ENCODE measurements at places on chromosomes 12 and 14.

GRCh38 chr12:81043979-81044740 lies 33.7 kb upstream of the ACSS3 start:
- DNase-seq = no peak

DNA sequence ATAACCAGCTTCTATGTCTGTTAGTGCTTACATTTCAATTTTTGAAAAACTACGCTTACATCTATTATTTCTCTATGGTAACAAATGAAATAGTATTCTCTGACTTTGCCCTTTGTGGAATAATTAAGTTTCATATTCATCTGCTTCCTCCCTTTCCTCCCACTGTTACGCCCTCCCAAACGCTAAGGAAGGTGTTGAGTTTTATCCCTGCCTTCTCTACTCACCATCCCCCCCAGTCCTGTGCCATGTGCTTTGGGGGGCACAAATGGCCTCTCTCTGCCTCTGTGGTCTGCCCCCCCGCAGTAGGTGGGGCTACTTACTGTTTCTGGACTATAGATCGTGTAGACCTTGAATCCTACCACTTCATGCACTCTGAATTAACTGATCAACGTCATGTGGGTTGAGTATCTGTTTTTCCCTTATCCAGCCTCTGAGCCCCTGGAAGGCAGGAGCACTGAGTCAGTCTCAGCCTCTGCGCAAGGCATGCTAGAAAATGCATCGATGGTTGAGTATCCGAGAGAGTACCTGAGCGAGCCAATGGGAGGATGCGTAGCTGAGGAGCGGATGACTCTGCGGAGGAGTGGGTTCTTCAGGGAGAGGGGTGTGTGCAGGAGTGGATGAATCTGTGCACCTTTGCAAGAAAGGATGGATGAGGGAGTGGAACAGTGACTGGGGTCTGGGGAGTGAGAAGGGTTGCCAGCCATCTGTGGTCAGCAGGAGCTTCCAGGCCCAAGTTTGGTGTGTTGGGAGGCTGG lies 114.5 kb upstream of the RTL1 start:
- no peak for DNase-seq

GRCh38 chr12:24960222-24960855 lies 11.4 kb upstream of the BCAT1 start:
- DNase-seq = no peak

GRCh38 chr14:69614592-69614991 lies 3.2 kb downstream of the SUSD6 start:
- no peak for DNase-seq

- DNase-seq = no peak
Observed at GRCh38 chr14:69268223-69268622, 8.3 kb downstream of the GALNT16 start.
